Glutamatergic neuron (in vitro differentiated cells): ENCODE measurements at places on chromosomes 16 and 17.
A peak's percentile ranks its signal among the peaks of the same experiment; 100 is the strongest.

DNA sequence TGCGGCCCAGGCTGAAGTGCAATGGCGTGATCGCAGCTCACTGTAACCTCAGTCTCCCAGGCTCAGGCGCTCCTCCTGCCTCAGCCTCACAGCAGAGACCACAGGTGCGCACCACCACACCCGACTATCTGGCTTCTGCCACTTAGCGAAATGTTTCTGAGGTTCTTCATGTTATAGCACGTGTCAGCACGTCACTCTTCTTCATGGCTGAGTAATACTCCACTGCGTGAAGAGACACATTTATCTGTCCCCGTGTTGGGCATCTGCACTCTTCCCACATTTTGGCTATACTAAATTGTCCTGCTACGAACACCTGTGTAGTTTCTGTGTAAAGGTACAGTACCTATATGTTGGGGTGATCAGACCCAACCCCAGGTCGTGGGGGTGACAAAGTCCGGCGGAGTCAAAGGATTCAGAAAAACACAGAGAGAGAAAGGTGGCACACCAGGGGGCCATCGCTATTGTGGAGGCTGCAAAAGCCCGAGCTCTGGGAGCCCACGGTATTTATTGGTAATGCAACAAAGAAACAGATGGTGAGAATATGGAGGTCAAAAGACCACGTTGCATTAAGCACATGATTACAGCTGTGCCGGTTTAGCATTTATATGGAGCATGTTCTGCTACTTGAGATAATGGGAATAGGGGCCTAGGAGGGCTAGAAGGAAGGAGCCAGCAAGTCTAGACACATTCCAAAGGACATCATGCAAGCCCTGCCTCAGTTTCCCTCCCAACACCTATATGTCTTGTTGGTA, 851 bp upstream of the DPEP1 start:
- peaks cover 5% of the 10 kb centered on the region for H3K36me3 ChIP-seq
- no peak for DNase-seq
- peaks cover 9% of the 10 kb centered on the region for H3K27me3 ChIP-seq
- H3K27ac ChIP-seq = peak overlapping the region; percentile 78
- peaks cover 11% of the 10 kb centered on the region for H3K4me1 ChIP-seq
- peak overlapping the region; percentile 49 for H3K4me3 ChIP-seq

DNA sequence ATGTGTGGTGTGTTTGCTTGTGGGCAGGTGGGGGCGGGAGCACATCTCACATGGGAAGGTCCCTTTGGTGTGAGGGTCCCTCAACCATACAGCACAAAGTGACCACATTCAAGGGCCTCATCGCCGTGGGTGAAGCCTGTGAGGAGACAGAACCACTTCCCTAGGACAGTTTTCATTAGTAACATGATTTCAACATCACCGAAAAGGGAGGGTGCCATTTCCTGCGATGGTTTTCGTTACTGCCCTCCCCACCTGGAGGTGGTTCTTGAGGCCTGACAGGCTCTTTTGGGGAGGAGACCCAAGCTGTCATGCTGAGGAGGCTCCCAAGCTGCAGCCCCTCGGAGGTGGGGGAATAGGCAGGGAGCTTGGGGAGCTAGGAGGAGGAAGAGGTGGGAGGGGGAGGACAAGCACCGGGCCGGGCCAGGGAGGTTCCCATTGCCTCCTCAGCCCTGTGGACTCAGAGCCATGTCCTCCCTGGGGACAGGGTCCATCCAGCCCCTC, 9.5 kb downstream of the CD300LB start:
- peaks cover 23% of the 10 kb centered on the region for H3K36me3 ChIP-seq
- no peak for DNase-seq
- no peak overlapping the region for H3K27ac ChIP-seq

GRCh38 chr17:39782980-39783379, 45.2 kb downstream of the GRB7 start:
- no peaks in the 10 kb centered on the region for H3K27me3 ChIP-seq
- no peaks in the 10 kb centered on the region for H3K36me3 ChIP-seq
- no peak overlapping the region for H3K27ac ChIP-seq
- H3K4me3 ChIP-seq = no peak overlapping the region

- peaks cover 8% of the 10 kb centered on the region for H3K4me1 ChIP-seq
- peaks cover 5% of the 10 kb centered on the region for H3K36me3 ChIP-seq
- H3K27me3 ChIP-seq = no peaks in the 10 kb centered on the region
These were observed 269.5 kb upstream of the ZFHX3 start for GRCh38 chr16:73317321-73317857.

DNA sequence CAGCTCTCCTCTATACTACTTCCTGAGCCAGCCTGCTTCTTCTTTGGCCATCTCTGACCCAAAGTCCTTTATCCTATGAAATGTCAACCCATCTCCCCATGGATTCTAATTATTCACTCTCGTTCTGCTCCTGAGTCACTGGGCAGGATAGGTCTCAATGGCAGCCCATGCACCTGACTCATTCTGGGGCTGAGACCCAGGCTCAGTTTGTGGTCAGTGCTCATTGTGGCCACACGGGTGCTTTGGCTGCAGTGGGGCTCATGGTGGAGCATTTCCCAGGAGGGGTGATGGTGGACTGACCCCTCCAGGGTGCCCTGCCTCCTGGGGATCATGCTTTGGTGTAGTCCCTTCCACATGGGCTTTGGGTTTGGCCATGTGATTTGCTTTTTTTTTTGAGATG, 154.8 kb upstream of the WSCD1 start:
- peaks cover 7% of the 10 kb centered on the region for H3K36me3 ChIP-seq
- no peaks in the 10 kb centered on the region for H3K4me1 ChIP-seq
- no peak overlapping the region for H3K27ac ChIP-seq
- H3K27me3 ChIP-seq = peaks cover 1% of the 10 kb centered on the region
- H3K4me3 ChIP-seq = no peak overlapping the region
- DNase-seq = no peak

GRCh38 chr16:72500545-72500944, 328.6 kb upstream of the PMFBP1 start:
- no peak overlapping the region for H3K4me3 ChIP-seq
- H3K36me3 ChIP-seq = no peaks in the 10 kb centered on the region
- H3K27ac ChIP-seq = no peak overlapping the region
- H3K27me3 ChIP-seq = no peaks in the 10 kb centered on the region
- H3K4me1 ChIP-seq = peaks cover 10% of the 10 kb centered on the region
